ENCODE measurements at places on chromosomes 3 and 15.

GRCh38 chr3:185208823-185209222 is 45.0 kb downstream of the EHHADH start:
- no peak for DNase-seq

GRCh38 chr3:174619239-174619638 is 239.9 kb upstream of the NAALADL2 start:
- DNase-seq = no peak

- no peak for DNase-seq
These were observed 21.2 kb upstream of the PRR23E start for GRCh38 chr3:127171721-127172120.

- DNase-seq = no peak
These were observed 71.7 kb downstream of the TTBK2 start for GRCh38 chr15:42848846-42849245.

GRCh38 chr15:74808840-74809229 is 3.8 kb upstream of the LMAN1L start:
- no peak for DNase-seq

- no peak for DNase-seq
These were observed 46.6 kb downstream of the DPPA2 start for GRCh38 chr3:109269577-109270275.

DNA sequence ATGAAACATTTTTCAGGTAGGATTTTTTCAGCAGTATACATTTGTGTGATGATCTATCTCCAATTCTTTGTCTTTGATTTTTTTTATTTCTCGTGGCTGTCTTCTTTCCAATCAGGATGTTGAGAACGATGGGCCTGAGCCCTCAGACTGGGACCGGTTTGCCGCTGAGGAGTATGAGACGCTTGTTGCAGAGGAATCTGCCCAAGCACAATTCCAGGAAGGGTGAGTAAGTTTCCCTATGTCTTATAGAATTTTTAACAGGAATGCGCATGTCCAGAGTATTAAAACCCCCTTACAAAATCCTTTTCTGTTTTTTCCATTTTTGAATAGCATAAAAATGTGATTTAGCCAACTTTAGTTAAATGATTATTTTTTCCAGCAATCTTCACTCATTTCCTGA is 90.0 kb downstream of the MSL2 start:
- DNase-seq = no peak

DNA sequence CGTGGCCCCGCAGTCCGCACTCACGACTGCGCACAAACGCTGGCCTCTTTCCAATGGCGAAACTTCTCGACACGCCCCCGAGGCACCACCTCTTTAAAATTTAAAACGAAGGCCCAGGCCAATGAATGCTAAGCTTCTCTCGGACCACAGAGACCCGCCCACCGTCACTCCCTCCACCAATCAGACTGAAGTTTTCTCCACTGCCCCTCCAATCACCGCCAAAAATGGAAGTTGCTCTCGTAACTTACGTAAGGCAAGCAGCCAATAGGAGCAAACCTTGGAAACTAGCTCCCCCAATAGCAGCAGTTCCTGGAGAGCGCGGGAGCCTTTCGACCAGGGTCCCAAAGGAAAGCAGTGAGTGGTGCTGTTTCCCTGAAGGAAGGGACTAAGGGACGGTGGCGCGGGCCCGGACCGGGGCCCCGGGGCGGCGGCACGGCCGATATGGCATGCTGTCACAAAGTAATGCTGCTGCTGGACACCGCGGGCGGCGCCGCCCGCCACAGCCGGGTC is at the start of gene TICRR:
Gene TICRR (plus strand): TSS at position 324 of the 510 bp plus-strand sequence. CDS start 118 bp downstream, at position 442.
- DNase-seq = peak; percentile 91

GRCh38 chr3:18558507-18558906 is 133.4 kb upstream of the SATB1 start:
- no peak for DNase-seq

DNA sequence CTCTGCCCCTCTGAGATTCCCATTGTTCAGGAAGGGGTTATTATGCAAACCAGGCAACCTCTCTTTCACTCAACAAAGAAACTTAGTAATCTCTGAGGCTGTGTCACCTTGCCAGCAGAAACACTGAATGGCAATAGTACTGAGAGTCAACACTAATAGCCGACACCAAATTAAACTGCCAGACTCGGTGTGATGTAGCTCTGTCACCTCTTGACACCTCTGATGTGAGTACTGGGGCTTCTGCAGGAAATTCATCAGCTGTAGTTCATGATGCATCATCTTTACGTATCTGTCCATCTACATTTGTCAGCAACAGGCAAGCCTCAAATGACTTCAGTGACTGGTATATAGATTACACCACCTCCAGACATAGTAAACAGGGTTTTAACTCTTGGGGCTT is 65.0 kb upstream of the ONECUT1 start:
- DNase-seq = no peak

DNA sequence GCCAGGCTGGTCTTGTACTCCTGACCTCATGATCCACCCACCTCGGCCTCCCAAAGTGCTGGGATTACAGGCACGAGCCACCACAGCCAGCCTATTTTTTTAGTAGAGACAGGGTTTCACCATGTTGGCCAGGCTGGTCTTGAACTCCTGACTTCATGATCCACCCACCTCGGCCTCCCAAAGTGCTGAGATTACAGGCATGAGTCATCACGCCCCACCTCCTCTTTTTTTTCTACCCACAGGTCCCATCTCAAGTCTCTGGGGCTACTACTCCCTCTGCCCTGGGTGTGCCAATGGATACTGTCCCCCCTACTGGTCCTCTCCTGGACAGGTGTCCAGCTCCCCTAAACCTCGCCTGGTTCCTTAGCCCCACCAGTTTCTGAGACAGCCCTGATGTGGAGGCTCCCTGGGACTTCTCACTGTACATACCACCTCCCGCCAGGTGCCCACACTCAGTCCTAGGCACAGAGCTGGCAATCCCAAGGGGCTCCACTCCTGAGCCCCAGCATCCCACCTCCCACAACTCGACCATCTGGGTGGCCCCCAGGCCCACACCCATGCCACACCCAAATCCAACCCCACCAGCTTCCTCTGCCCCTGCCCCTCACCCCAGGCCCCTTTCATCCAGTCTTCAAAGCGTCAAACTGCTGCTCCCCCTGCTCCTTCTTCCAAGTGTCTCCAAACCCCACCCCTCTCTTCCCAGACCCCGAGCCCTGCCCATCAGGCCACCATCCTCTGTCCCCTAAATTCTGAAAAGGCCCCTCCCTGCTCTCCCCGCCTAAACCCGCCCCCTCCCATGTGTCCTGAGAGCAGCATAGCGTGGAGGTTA is 13.1 kb upstream of the CYP11A1 start:
- no peak for DNase-seq

- no peak for DNase-seq
These were observed 11.6 kb downstream of the ANKRD34C start for GRCh38 chr15:79294075-79294474.

- no peak for DNase-seq
These were observed 49.8 kb downstream of the KBTBD12 start for GRCh38 chr3:127964816-127965215.

- no peak for DNase-seq
These were observed 105.4 kb upstream of the ANKRD28 start for GRCh38 chr3:15903164-15903563.

DNA sequence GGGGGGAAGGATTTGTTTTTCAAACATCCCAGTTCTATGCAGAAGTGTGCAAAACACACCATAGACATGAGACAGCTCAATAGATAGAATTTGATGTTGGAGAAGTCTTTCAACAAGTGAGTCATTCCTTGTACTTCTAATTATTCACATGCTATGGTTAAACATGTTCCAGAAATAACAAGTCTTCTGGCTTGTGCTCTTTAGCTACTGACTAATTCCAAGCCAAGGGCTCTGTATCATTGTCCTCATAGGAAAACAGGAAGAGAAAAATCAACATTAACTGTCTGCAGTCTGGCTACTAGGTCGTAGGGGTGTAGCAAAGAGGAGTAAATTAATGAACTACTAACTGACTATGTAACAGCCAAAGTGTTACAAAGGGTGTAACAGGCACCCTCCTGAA is 25.8 kb downstream of the LDHAL6B start:
- no peak for DNase-seq

DNA sequence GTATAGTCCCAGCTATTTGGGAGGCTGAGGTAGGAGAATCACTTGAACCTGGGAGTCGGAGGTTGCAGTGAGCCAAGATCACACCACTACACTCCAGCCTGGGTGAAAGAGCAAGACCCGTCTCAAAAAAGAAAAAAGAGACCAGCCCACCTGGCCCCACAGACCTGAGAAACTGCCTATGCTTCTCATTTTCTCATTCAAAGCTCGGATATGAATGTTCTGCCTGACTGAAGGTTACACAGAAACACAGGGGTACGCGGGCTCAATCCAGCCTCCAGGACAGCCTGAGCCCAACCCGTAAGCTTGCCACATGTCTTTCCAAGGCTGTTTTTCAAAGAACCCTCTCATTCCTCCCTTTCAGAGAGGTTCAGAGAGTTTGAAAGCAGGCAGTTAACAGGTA is 9.7 kb upstream of the LRRC15 start:
- DNase-seq = no peak

GRCh38 chr3:186440891-186441290 is 78.9 kb upstream of the DGKG start:
- no peak for DNase-seq

DNA sequence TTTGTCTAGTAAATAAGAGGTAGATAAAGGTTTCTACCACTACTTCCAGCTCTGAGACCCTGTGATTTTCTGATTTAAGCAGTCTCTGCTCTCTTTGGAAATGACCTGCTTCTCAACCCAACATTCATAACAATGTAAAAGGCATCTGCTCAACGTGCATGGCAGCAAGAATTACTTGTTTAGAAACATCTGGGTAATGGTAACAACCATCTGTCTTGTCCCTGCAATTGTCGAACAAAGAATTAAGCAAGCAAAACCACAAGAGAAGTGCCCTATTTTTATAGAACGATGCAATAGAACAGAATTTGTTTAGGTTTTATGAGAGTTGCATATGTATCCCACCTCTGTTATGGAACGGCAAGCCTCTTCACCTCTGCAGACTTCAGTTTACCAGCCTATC is 7.1 kb upstream of the FSIP1 start:
- DNase-seq = no peak

GRCh38 chr3:7204848-7205156 is 343.9 kb downstream of the GRM7 start:
- DNase-seq = no peak

GRCh38 chr3:128496019-128496601 is 3.1 kb upstream of the GATA2 start:
- no peak for DNase-seq

DNA sequence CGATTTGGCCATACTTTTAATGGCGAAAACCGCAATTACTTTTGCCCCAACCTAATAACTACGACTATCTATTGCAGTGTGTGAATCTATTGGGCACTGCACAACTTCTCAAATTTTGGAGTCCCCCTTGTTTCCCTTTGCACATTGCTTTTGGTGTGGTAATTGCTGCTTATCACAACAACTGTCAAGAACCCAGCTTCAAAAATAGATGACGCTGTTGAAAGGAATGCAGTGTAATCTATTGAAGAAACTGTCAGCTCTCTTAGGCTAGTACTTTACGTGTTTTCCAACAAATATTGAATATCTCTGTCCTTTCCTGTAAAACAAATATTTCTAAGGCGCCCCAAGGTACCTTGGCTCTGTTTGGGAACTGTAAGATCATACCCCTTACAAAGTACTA is 222.8 kb upstream of the UBE2E2 start:
- no peak for DNase-seq

GRCh38 chr3:21117370-21117769 is 633.6 kb downstream of the ZNF385D start:
- DNase-seq = no peak

GRCh38 chr3:119120480-119120879 is 25.5 kb upstream of the TEX55 start:
- no peak for DNase-seq

DNA sequence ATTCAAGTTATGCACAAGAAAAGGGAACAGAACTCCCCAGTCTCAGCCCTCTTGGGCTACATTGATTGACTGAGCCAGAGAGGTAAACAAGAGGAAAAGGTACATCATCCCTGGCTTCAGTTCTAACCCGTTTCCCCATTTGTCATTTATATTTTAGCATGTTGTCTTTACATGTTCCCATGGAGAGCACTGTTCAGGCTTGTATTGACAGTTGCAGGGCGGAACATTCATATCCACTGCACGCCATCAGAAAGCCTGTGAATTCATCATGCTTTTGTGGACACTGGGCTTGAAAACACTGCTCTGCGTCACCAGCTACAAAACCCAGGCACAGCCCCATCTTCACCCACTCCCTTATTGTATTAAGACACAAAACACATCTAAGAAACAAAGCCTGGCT is 240.9 kb upstream of the EIF1B start:
- DNase-seq = no peak

- DNase-seq = no peak
These were observed 20.2 kb upstream of the CORO2B start for GRCh38 chr15:68558318-68559305.

DNA sequence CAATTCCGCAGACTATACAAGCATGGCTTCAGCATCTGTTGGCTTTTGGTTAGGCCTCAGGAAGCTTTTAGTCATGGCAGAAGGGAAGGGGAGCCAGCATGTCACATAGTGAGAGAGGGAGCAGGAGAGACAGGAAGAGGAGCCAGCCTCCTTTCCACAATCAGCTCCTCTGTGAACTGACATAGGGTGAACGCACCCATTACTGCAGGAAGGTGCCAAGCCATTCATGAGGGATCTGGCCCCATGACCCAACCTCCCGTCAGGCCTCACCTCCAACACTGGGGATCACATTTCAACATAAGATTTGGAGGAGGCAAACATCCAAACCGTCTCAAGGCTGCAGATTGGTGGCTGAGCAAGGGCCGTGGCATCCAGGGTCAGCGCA is 106.3 kb downstream of the LRRK1 start:
- no peak for DNase-seq

All from activated CD4-positive, CD25-positive, alpha-beta regulatory T cell treated with anti-CD3 and anti-CD28 coated beads, Interleukin-2, amount 50 U/mL, for 72 hours (primary cell).